ENCODE measurements at places on chromosomes 3 and 15. TPM values are rescaled to one million over a fixed set of nuclear protein-coding genes. Genes with fewer than 3 reads are reported as not detected.

Gene LACTB
- 20.7 TPM for total RNA-seq

Gene ALDH1A3
- 2.1 TPM for total RNA-seq

Gene P3H2
- 11.4 TPM for total RNA-seq

Gene ECE2
- 0.14 TPM for total RNA-seq

Gene MYO5C
- 40.1 TPM for total RNA-seq

- no peak for DNase-seq
Observed at GRCh38 chr3:162517110-162517509, 1020.5 kb downstream of the OTOL1 start.

DNA sequence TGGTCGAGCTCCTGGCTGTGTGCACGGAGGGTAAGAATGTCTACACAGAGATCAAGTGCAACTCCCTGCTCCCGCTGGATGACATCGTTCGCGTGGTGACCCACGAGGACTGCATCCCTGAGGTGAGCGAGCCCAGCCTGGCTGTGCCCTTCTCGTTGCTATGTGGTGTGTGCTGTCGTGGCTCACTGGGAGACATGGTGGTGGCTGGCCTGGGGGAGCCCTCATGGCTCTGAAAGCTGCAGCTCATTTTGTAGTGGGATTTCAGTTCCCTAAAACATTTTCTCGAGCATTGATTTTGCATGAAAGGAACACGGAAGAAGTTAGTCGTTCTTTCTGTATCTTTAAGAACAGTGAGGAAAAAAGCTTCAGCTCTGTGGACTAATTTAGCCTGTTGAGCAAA, 200.5 kb downstream of the ITPR1 start:
- no peak for DNase-seq

GRCh38 chr3:136512381-136512780, 239.8 kb downstream of the STAG1 start:
- DNase-seq = no peak

DNA sequence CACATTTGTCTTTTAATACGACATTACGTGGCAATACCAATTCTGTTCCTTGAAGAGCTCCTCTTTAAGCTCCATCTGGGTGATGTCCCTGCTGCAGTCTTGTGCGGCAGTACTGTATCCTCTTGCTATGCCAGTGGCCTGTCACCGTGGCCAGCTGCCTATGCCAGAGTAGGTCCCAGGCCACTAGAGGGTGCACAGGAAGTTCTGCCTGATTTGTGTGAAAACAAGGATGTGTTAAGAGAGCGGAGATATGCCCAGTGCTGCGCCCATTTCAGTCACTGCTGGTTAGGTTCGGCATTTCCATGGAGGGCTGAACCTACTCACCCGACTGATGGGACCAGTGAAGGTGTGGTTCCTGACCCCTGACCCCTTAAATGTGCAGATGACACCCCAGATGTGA, 25.2 kb downstream of the NIPA1 start:
- peak; percentile 67 for DNase-seq

- DNase-seq = peak; percentile 76
Observed at GRCh38 chr15:71237456-71238188, 122.4 kb downstream of the THSD4 start.
